ENCODE measurements at places on chromosomes 13 and 19. TPM values are rescaled to one million over a fixed set of nuclear protein-coding genes. Genes with fewer than 3 reads are reported as not detected.
A peak's percentile ranks its signal among the peaks of the same experiment; 100 is the strongest.

- no peak for DNase-seq
Measured at GRCh38 chr19:46447824-46448223, 19.1 kb upstream of the PNMA8C start.

DNA sequence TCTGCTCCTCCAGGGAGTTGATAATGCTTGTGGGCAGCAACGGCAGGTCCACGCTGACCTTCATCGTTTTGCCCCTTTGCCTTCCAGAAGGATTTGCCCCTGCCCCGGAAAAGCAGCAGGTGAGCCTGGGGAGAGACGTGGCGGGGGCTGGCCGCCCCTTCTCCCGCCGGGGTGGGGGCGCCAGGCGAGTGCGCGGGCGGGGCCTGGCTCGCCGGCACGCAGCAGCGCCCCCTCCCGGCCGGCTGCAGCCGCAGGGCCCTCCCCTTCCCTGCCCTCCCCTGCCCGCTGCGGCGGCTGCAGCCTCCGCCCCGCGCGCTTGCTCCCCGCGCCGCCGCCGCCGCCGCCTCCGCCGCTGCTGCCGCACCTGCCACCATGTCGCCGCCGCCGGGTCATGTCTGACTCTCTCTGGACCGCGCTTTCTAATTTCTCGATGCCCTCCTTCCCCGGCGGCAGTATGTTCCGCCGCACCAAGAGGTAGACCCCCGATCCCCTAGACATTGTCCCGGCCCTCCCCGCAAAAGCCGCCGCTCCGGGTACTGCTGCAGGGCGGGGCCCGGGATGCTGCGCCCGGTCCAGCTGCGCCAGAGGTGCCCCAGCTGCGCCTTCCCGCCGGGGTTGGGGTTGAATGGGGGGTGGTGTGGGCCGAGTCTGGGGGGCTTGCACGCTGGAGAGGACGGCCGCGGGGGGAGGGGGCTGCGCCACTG, at the start of gene MAST1:
TSS of gene MAST1 (plus strand) at position 334 of the 704 bp plus-strand sequence. CDS start at position 392, 58 bp downstream.
- peak; percentile 79 for DNase-seq

Gene ZSCAN4
- not detected for total RNA-seq

DNA sequence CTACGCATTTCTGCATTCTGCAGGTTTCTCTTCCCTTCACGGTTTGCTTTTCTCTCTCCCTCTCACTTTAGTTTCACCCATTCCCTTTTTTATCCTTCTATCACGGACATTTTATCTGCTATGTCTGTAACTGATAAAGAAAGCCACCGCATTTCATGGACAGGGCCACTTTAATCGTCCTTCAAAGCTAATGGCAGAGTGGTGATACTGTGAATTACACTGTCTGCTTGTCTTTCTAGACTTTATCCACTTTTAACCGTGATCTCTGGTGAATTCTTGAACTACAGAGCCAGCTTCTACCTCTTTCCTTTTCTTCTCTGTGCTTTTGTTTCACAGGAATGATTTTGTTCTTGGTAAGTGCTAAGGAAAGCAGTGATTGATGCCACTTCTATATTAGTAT, 760.4 kb downstream of the PCDH9 start:
- no peak for DNase-seq

GRCh38 chr19:50500753-50501151, 10.2 kb downstream of the JOSD2 start:
- no peak for DNase-seq

DNA sequence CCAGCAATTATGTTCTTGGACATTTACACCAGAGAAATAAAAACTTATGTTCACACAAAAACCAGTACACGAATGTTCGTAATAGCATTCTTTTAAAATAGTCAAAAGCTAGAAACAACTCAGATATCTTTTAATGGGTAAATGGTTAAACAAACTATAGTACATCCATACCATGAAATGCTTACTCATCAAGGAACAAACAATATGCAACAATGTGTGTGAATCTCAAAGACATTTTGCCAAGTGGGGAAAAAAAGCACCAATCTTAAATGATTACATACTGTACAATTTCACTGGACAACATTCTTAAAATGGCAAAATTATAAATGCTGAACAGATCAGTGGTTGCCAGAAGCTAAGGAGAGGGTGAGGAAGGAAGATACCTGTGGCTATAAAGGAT, 36.6 kb downstream of the MYCBP2 start:
- DNase-seq, result no peak

Gene GJA3
- 0.89 TPM for total RNA-seq

GRCh38 chr13:95756072-95756471, 79.1 kb downstream of the DNAJC3 start:
- DNase-seq, result no peak

DNA sequence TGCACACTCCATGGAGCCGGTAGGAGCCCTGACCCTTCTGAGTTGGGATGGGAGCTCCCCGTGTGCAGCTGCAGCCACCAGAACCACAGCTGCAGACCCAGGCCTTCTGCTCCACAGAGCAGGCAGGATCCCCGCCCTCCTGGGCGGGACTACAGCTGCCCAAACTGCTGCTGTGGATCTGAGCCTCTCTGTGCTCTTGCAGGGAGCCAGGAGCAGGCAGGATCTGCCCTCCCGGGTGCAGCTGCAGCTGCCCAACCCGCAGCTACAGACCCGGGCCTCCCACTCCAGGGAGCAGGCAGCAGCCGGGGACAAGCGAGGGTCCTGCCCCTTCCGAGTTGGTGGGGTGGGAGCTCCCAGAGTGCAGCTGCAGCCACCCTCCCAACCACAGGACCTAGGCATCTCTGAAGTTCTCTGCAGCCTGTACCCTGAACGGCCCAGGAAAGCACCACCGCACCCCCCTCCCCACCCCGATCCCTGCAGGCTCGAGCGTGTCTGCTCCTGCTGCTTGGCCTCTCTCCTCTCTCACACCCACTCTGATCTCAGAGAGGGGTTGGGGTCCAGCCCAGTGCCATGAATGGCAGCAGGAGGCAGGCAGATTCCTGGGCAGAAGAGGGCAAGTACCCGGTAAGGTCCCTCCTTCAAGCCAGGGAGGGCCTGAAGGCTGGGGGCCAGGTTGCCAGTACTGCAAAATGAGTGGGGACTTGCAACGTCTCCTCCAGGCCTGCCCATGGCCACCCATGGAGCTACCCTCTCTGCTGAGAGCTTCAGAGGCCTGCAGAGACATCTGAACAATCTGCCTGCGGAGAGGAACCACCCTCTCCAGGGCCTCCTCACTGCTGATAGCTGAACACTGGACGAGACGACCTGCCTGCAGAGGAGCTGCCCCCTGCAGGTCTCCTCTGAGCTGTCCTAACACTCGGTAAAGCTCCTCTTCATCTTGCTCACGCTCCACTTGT, 16.4 kb upstream of the EMP3 start:
- DNase-seq, result no peak

Data from Daoy (cell line).